Activated gamma-delta T cell treated with Interleukin-2 at 50 U/mL for 16 hours (primary cell): ENCODE measurements at places on chromosomes 2 and 18.

GRCh38 chr18:68456985-68457384 is 257.9 kb downstream of the TMX3 start:
- DNase-seq = no peak

- no peak for DNase-seq
These were observed 7.3 kb downstream of the IRS1 start for GRCh38 chr2:226792155-226792881.

DNA sequence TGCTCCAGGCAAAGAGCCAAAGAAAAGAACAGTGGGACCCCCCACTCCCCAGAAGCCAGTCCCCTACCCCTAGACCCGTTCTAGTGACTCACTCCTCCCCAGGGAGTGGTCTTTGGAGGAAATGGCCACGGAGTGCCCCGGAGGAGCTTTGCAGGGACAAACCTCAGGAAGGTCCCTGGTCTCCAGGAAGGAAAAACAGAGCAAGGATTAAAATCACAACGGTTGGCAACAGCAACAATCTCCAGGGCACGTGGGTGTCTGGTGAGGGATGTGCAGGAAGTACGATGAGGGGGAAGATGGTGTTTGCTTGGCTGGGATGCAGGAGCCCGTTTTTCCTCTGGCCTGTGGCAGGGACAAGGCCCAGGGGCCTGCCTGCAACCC is 135.0 kb downstream of the SMAD2 start:
- no peak for DNase-seq

GRCh38 chr2:73830871-73831401 is 2.2 kb downstream of the STAMBP start:
- DNase-seq = peak; percentile 16
